Inflammatory macrophage treated with lipopolysaccharide for 1 hour (primary cell): ENCODE measurements at places on chromosomes 2 and 18.

- DNase-seq, result peak; percentile 81
These were observed 45.6 kb downstream of the RAMP1 start for GRCh38 chr2:237904831-237905599.

- DNase-seq, result no peak
These were observed 53.5 kb downstream of the HNRNPLL start for GRCh38 chr2:38549071-38549704.

- no peak for DNase-seq
These were observed 529 bp upstream of the MTA3 start for GRCh38 chr2:42567806-42568400.

- no peak for DNase-seq
These were observed 19.4 kb upstream of the TMX3 start for GRCh38 chr18:68734308-68734707.

- no peak for DNase-seq
These were observed 87.8 kb downstream of the PDE11A start for GRCh38 chr2:177984749-177985148.

DNA sequence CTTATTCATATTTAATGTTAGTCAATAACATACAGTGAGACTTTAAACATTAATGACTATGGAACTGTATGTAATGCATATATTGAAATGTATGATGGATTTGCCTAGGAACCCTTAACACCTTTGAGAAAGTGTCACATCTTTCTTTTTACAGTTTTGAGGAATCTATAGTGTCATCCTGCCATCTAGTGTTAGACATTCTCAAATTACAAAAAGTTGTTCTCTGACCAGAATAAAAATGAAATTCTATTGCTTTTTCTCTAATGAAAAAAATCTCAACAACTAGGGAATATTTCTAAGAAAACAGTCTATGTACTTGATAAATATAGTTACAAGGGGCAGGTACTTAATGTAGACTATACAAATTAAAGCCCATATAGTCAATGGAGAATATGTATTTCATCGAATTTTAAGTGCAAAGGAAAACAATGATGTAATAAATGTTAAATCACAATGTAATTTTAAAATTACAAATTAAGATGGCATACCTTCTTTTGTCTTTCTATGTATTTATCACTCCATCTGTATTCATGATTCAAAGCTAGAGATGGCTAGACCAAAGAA is 5.1 kb upstream of the CALCRL start:
- DNase-seq, result peak; percentile 66

- no peak for DNase-seq
These were observed 4.6 kb upstream of the BOK start for GRCh38 chr2:241553981-241554380.
